ENCODE measurements at places on chromosomes 2 and 18.

DNA sequence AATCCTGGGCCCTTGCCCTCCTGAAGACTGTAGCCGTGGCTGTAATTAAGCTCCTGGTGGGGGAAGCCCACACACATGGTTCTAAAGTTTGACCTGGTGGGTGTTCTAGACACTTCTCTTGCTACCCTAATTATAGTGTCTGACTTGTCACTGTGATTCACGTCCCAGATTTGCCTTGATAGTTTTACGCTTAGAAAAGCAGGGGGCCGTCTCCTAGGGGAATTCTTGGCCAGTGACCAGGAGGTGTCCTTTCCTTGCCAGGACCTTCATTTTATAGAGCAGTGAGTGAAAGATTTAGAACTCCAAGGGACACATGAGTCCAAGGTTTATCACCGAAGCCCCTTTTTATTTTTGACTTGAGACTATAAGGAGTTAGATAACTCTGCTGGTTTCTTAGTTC, 9.0 kb downstream of the TMEM214 start:
- DNase-seq, result no peak

DNA sequence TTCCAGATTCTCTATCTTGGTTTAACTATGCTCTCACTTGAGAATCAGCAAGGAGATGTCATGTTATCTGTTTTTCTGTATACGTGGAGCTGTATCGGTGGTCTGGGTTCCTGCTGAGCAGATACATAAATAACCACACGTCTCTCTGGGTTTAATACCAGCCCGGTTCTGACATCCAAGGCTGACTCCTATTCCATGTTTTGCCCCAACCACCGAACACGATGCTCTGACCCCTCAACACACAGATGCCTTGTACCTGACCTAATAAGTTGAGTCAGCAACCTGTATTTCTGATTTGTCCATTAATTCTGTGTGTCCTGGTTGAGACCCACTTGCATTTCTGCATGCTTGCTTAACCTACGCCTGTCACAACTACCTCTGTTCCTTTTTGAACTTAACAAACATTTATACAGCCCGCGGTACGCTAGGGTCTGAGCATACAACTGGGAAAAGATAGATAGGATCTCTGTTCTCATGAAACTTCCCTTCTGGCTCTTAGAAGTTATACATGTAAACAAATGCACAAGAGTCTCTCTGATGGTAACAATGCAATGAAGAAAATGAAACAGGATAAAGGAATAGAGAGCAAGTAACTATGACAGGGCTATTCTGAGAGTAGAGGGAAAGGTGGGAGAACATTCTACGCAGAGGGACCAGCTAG, 480.4 kb downstream of the PARD3B start:
- DNase-seq, result no peak

- DNase-seq, result no peak
These were observed 322.1 kb upstream of the THUMPD2 start for GRCh38 chr2:40101131-40101575.

GRCh38 chr2:99431587-99432275, 58.1 kb downstream of the REV1 start:
- DNase-seq, result no peak

- no peak for DNase-seq
These were observed 340.0 kb downstream of the CCDC85A start for GRCh38 chr2:56523816-56524215.

- DNase-seq, result no peak
These were observed 173.6 kb downstream of the CAMKMT start for GRCh38 chr2:44535376-44535775.

DNA sequence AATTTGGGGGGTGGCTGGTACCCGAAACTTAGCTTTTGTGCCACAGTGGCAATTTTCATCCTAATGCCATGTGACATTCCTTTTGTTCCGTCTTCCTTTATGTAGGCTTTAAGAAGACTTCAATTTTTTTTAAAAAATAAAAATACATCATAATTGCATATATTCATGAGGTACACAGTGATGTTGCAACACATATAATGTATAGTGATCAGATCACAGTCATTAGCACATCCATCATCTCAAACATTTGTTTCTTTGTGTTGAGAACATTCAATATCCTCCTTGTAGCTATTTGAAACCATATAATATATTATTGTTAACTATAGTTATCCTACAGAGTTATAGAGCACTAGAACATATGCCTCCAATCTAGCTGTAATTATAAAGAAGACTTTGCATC, 6.0 kb upstream of the CLIP4 start:
- no peak for DNase-seq

DNA sequence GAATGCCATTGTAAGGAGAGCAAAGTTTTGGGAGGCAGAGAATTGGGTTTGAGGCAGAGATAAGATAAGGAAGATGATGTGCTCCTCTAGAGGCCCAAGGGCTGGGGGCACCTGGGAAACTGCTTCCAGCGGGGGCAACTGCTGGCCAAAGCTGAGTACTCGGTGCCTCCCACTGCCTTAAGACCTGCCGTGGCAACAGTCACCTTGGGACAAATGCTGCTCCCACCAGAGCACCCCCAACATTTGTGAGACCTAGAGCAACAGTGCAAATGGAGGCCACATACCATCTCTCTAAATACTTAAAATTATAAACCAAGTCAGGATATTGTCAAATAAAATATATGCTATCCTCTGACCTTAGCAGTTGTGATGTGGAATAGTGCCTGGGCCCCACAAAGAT, 127.1 kb downstream of the CAPN13 start:
- no peak for DNase-seq

GRCh38 chr2:21379140-21379539, 255.4 kb downstream of the TDRD15 start:
- no peak for DNase-seq

- DNase-seq, result no peak
These were observed 96.2 kb upstream of the DLX2 start for GRCh38 chr2:172198908-172199307.

GRCh38 chr2:237487496-237487895, 445 bp downstream of the MLPH start:
- DNase-seq, result no peak

GRCh38 chr2:176104316-176105077, 2.6 kb upstream of the HOXD11 start:
- no peak for DNase-seq

DNA sequence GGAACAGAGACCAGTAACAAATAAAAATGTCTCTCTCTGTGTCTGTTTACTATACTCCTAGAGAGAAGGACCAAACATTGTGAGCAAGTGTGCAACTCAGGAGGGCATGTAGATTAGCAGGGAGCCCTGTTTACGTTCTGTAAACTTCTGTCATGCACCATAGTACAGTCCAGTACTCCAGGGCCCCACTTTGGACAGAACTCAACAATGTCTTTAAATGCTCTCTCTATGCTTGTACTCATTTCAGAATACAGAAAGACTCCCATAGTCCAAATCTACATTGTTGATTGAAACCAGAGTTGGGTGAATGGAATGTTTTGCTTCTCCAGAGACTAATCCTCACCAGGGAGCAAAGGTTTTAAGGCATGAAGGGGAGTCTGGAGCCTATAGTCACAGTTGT, 934.8 kb downstream of the NRXN1 start:
- no peak for DNase-seq

DNA sequence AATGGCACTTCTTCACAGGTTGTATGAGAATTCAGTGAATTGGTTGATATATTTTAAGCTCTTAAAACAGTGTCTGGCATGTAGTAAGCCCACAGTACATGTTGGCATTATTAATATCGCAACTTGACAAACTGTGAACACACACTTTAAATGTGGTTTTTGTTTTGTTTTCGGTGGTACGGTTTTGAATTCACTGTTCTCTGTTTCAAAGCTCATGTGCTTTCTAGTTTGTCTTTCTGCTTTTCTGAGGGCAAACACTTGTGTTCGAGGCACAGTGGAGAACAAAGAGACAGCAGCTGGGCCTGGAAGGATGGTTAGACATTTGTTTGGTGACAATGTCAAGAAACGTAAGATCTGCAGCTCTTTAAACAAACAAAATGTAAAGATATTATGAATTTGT, 276.5 kb upstream of the MC4R start:
- DNase-seq, result no peak

GRCh38 chr2:102499558-102499957, 26.5 kb downstream of the SLC9A4 start:
- DNase-seq, result no peak

GRCh38 chr2:137706786-137707613, 257.3 kb upstream of the HNMT start:
- DNase-seq, result no peak

DNA sequence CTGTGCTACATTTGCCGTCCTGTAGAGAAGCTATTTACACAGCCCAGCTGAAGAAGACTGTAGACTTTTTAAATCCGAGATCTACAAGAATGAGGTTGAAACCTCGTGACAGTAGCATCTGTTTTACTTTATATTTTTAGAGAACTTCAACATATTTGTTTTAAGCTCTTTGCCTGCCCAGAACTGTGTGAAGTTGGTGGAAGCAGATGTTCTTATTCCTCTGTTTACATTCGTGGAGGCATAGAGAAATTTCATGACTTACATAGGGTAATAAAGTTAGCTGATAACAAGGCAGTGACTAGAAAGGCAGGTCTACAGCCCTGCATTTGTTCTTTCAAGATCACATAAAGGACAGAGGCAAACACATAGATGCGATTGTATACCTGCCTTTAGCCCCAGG, 47.0 kb upstream of the MAP3K20 start:
- no peak for DNase-seq

DNA sequence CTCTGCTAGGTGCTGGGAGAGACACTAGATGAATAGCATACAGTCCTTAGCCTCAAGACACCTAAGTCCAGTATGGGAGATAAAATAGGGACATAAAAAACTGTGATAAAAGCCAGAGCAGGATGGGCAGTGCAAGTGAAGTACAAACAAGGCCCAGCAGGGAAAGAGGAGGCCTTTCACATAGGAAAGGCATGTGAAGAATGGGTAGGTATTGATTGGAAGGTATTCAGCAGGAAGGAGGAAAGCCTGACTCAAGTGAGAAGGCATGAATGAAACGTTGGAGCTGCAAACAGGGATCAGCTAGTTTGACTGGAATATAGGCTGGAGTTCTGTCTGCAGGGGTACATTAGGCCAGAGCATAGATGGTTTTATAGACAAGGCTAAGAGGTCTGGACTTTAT, 11.0 kb upstream of the CXCR4 start:
- DNase-seq, result no peak

DNA sequence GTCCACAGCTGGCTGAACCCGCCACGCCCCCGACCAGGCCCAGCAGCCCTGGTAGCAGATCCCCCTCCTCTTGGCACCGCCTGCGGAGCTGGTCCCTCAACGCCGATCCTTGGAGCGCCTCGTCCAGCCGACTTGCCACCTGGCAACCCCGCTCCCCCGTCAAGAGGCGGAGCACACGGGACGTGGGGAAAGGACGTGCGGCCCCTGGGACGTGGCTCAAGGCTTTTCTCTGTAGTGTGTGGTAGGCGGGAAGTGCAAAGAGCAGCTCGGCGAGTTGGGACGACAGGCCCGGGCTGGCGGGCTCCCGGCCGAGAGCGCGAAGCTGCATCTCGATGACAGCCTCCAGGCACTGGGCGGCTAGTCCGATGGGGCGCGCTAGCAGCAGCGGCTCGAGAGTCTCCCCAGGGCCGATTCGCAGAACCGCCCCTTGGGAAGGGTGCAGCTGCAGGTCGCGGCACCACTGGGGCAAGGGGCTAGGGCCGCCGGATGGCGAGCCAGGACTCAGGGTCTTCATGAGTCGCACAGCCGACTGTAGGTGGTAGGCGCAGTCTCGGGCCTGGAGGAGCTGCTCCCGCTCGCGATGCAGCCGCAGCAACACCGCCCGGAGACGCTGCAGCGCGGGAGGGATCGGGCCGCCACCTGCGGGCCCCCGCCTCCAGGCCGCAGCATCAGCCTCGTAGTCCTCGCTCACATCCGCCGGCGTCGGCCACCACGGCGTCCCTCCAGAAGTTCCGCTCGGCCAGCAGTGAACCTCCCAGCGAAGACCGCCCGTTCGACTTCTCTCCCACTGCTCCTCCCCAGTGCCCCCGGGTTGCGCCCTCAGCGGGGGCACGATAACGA, 617 bp downstream of the CCDC142 start:
- DNase-seq, result no peak

DNA sequence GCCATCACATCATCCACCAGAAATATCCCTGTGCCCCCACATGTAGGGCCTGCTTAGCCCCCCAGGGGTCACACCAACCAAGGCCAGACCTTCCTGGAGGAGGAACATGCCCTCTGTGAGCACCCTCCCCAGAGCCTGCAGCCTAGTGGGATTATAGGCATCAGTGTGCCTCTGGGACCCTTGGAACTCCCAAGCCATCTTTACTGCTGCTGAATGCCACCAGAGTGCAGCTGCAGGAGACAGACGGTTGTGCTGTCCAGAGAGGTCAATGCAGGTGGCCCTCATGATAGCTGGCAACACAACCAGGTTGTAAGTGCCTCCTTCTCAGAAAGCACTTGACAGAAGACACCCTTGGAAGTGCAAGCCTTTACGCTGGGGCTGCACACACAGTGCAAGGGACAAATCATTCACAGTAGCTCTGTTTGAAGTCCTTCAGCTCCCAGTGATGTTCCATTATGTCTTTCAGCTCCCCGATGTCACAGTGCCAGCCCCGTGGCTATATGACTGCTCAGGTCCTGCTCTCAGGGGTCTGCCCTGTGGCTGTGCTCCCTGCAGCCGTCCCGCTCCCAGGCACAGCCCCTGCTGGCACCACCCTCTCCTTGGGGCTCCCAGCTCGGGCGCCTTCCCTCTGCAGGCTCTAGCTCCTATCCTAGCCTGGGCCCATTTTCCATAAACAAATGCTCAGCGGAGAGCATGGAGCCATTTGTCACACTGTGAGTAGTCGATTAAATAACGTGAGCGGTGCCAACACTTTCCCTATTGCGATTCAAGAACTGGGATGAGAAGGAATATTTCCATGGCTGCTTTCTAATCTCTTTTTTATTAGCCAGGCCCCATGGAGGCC, 65.1 kb downstream of the EDAR start:
- no peak for DNase-seq

DNA sequence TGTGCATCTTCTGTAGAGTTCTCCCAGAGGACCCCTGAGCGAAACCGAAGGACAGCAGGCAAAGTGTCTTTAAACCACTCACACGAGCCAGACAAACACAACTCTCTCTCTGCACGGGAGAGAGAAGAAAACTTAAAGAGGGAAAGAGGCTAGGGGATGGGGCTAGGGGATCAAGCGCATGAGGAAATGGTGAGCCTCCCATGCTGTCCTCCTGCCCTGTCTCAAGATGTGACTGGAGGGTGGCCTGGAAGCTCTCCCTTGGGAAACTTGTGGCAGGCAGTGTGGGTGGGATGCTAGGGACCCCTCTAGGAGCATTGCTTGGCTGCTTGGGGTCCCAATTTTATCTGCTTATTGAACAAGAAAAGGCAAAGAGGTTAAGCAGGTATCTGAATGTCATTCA, 44.5 kb downstream of the CYP26B1 start:
- no peak for DNase-seq

DNA sequence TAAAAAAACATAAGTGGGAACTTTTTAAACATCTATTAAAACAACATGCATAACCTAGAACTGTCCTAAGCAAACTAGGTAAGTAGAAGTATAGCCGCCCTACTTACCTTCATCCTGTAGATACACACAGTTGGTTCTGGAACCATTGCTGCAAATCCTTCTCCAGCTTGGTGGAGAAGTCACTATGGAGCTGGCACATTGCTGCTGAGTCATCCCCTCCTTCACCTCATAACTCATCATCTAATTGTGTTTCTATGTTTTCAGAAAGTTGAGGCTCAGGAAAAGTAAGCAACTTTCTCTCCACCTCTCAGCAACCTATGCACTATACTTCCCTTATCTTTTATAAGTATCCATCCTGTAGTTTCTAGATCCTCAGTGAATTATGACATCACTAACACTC, 269.8 kb upstream of the MMADHC start:
- no peak for DNase-seq
